MM.1S (cell line): ENCODE measurements at places on chromosomes 5 and 9.

DNA sequence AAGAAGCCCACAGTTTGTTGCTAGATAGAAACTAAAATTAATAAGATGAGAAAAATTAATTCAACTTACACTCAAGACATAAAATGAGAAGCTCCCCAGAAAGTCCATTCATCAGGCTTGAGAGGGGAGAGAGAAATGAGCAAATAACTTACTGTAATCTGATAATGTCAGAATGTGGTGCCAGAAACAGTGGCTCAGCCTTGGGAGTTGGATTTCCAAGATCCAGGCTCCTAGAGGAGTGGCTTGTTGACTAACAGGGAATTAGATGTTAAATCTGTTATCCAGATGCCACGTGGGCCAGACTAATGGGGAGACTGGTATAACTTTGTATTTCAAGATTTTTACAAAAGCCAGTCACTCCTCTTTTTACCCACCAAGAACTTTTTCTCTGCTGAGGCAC is 458.2 kb downstream of the GADD45G start:
- H3K27me3 ChIP-seq, result no peaks in the 10 kb centered on the region
- H3K27ac ChIP-seq, result no peak overlapping the region
- DNase-seq, result no peak
- H3K36me3 ChIP-seq, result no peaks in the 10 kb centered on the region

- H3K27me3 ChIP-seq, result no peaks in the 10 kb centered on the region
- no peak overlapping the region for H3K4me3 ChIP-seq
- H3K27ac ChIP-seq, result no peak overlapping the region
- H3K36me3 ChIP-seq, result no peaks in the 10 kb centered on the region; the same call in 1 of the 2 replicates
- peaks cover 29% of the 10 kb centered on the region for H3K4me1 ChIP-seq
Measured at GRCh38 chr5:41834506-41834905, 35.7 kb downstream of the OXCT1 start.

GRCh38 chr9:130837002-130837511 is 2.0 kb downstream of the ABL1 start:
- H3K4me1 ChIP-seq, result no peaks in the 10 kb centered on the region
- no peak overlapping the region for H3K27ac ChIP-seq
- no peaks in the 10 kb centered on the region for H3K27me3 ChIP-seq
- H3K36me3 ChIP-seq, result no peaks in the 10 kb centered on the region
- no peak for DNase-seq

DNA sequence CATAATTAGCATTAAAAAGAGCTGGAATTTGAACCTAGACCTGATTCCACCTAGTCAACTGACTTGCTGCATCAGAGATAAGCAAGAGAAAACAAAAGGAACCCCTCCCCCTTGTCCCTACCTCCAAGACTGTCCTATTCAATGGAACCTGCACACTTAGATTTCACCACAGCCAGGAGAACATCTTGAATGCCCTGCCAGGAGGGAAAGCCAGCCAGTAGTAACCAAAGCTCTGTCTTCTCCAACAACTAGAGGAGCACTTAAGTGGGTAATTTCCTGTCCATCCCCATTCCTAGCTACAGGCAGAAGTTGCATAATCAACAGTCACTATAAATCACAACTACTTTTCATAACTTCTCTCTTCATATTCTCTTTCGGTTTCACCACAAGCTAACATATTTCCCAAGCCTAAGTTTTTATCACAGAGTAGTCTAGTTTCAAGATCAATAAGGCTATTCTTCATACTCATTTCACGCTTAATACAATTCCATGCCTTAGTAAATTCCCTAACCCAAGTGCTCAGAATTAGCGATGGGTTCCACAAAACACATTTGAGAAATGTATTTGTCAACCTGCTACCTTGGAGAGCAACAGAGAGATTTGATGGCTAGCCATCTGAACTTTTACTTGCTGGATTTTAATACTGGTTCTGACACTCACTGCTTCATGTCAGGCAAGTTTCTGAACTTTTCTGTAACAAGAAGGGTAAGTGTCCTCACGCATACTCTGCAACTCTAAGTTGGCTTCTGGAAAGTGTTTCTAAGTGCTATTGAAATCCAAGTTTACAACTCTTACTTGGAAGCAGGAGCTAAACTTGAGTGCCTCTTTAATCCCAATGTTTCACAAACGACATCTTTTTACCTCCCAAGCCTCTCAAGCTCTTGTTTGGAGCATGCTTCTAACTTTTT is 2.0 kb downstream of the DENND1A start:
- H3K27ac ChIP-seq, result peak overlapping the region; percentile 8; the same call in 1 of the 2 replicates
- H3K36me3 ChIP-seq, result no peaks in the 10 kb centered on the region
- H3K4me1 ChIP-seq, result peaks cover 24% of the 10 kb centered on the region

DNA sequence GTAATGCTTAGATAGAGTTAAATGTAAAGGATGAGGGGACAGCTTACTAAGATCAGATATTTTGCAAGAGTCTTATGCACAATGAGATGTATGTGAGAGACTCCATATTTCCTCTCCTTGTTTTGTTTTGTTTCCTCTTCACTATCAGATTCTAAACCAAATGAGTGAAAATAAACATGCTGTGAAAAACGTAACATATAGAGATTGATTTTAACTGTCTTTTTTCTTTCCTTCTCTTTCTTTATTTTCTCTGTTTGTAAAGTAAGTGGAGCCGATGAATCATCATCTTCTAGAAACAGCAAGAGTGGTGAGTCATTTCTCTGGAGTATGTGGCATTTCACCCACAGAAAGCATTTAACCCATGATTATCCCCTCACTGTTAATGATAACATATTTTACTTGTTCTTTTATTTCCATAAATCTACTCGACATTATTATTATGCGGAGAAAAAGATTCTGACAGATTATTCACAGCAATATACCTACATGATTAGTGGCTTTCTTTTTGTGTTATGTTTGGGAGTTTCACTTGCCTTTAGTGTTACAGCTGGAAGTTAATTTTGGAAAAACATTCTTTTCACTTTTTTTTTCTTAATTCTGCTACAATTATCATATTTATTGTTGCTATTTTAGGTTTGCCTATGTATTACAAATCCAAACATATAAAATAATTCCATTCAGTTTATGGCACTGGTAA is 2.1 kb upstream of the ANXA1 start:
- no peaks in the 10 kb centered on the region for H3K36me3 ChIP-seq
- peak overlapping the region; percentile 4; the same call in 1 of the 2 replicates for H3K4me3 ChIP-seq
- H3K27ac ChIP-seq, result peak overlapping the region; percentile 50; the same call in 1 of the 2 replicates
- H3K4me1 ChIP-seq, result peaks cover 30% of the 10 kb centered on the region

GRCh38 chr5:147075187-147075586 is 159.6 kb upstream of the STK32A start:
- no peaks in the 10 kb centered on the region for H3K36me3 ChIP-seq
- DNase-seq, result no peak
- H3K27ac ChIP-seq, result no peak overlapping the region
- no peaks in the 10 kb centered on the region for H3K27me3 ChIP-seq
- no peak overlapping the region for H3K4me3 ChIP-seq
- no peaks in the 10 kb centered on the region for H3K4me1 ChIP-seq

DNA sequence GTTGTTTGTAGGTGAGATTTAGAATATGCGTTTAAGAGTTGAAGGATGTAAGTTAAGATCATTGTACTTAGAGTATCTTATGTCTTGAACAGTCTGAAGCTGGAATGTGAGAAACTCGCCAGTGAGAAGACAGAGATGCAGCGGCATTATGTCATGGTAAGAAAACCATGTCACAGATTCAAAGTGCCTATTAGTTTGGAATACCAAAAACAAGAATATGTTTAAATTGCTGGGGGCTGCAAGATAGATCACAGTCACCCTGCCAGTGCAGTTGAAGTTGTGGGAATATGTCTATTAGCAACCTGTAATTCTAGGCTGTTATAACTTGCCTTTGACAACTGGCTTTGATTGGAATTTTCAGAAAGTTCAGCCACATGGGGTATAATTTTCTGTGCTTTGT is 3.0 kb downstream of the TLE4 start:
- no peak overlapping the region for H3K4me3 ChIP-seq
- no peaks in the 10 kb centered on the region for H3K36me3 ChIP-seq
- no peak overlapping the region for H3K27ac ChIP-seq

DNA sequence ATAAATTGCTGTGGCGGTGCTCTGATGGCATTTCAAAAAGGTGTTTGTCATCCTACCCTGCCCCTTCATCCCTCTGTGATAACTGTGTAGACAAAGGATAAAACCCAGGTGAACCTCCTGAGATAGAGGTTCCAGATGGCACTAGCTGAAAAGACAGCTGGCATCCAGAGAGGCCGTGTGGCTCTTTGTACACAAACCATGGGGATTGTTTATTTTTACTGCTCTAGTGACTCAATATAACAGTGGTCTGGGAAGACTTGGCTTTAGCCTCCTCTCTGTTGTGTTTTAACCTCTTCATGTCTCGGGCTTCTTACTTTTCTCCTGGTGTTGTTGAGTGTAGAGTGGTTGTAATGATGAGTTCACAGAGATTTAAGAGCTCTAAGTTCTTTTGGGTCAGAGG is 48.8 kb downstream of the SH3GL2 start:
- no peaks in the 10 kb centered on the region for H3K36me3 ChIP-seq
- H3K4me1 ChIP-seq, result no peaks in the 10 kb centered on the region
- no peak overlapping the region for H3K4me3 ChIP-seq
- DNase-seq, result no peak
- H3K27ac ChIP-seq, result no peak overlapping the region

GRCh38 chr9:39587844-39588499 is 232.5 kb downstream of the SPATA31A1 start:
- no peak overlapping the region for H3K27ac ChIP-seq
- H3K27me3 ChIP-seq, result no peaks in the 10 kb centered on the region
- H3K4me1 ChIP-seq, result no peaks in the 10 kb centered on the region
- no peaks in the 10 kb centered on the region for H3K36me3 ChIP-seq

DNA sequence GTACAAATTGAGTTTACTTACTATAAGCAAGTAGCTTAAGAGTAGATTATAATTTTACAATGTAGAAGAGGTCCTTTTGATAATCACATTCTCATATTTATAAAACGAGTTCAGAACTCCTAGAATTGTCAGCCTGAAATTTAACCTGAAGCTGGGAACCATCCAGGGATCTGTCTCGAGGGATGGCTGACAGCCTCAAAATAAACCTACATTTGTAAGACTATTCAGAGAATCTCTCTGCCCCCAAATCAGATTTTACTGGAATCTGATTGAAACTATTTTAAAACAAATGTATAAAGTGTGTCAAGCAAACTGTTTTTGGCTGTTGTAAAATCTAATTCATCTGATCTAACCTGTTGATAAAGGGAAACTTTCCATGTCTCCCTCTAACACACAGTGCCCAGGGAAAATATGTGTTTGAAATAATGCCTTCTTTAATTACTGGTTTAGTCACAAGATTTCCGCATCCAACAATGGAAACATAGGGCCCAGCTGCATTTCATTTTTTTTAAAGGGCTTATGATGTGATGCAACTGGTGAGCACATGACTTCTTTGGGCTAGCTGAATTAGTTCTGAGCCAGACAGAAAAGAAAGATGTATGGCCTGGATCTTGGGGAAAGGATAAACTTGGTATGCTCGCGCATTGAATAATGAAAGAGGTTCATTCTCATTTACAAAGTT is 30.3 kb downstream of the SLC25A46 start:
- no peaks in the 10 kb centered on the region for H3K36me3 ChIP-seq
- no peak overlapping the region for H3K4me3 ChIP-seq
- peaks cover 7% of the 10 kb centered on the region; the same call in 1 of the 2 replicates for H3K4me1 ChIP-seq
- no peak for DNase-seq

DNA sequence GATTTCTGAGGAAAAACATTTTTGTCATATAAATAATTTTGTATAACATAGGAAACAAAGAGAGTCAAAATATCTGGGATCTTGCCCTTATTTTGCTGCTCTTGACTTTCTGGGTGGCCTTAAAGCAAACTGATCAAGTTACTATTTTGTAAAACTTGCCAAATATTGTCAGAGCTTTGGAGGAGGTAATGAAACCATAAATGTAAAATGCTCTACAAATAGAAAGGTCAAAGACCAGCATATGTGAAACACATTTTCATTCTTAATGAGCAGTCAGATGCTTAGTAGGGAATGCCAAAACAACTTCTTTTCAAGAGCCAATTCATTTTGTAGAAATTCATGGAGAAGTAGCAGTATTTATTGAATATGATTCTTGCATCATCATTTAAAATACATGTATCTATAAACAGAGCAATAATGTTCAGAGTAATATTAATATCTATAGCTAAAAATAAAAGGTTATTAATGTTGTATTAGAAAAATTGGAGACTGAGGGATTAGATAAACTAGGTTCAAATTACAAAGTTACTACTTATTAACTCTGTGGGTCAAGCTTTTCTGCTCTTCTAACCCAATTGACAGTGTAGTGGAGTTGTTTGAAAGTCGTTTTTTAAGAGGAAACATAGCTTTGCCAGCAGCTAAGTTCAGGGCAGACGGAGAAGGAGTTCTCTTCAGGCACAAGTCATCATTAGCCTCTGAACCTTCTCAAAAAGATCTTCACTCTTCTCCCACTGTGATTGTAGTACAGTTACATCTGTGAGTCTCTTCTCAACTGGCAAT is 2053.1 kb downstream of the EFNA5 start:
- H3K27ac ChIP-seq, result no peak overlapping the region
- H3K27me3 ChIP-seq, result no peaks in the 10 kb centered on the region
- H3K4me1 ChIP-seq, result no peaks in the 10 kb centered on the region
- H3K36me3 ChIP-seq, result no peaks in the 10 kb centered on the region

- no peaks in the 10 kb centered on the region for H3K27me3 ChIP-seq
- H3K4me1 ChIP-seq, result peaks cover 39% of the 10 kb centered on the region
- no peaks in the 10 kb centered on the region; the same call in none of the 2 replicates for H3K36me3 ChIP-seq
Measured at GRCh38 chr5:141521244-141521781, 32.4 kb downstream of the PCDHGC5 start.

DNA sequence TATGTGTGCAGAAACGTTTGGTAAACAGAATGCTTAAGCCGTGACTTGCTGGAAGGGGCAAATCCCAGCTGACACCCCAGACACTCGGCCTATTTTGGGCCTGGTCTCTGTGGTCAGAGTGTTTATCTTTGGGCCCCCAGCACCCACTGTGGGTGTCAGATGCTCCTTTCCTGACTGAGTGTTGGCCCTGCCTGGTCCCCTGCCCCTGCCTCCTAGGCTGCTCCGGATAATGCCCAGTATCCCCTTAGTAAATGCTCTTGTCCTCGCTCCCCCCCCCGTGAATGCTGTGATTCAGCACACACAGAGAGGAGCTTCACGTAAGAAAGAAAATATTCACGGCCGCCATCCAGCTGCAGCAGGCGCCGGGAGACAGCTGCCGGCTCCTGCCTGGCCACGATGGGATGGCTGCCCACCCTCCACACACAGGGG is 11.3 kb upstream of the ANGPTL2 start:
- no peaks in the 10 kb centered on the region for H3K4me1 ChIP-seq
- no peaks in the 10 kb centered on the region for H3K27me3 ChIP-seq
- no peak for DNase-seq

DNA sequence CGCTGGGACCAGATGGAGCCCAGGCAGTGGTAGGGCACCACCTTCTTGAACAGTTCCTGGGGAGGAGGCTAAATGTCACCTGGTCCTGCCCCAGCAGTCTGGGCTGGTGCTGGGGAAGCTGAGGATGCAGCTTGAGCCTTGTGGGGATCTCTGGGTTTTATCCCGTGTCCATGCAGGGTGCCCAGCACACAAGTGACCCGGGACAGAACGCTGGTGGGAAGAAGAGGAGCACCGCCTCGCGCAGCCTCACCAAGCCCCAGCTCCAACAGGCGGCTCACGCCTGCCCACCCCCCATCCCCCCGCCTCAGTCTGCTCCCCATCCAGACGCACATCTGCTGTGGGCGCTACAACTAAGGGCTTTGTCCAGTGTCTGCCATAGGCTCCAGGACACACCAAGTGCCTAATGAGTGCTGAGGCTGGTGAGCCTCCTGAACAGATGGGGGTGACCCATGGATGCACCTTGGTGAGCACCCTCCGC is 13.8 kb downstream of the RALGDS start:
- H3K36me3 ChIP-seq, result no peaks in the 10 kb centered on the region
- no peak for DNase-seq
- H3K4me3 ChIP-seq, result no peak overlapping the region
- no peaks in the 10 kb centered on the region for H3K27me3 ChIP-seq
- no peaks in the 10 kb centered on the region for H3K4me1 ChIP-seq

GRCh38 chr9:87862536-87863268 is 20.0 kb upstream of the SPATA31E1 start:
- no peaks in the 10 kb centered on the region for H3K4me1 ChIP-seq
- H3K36me3 ChIP-seq, result no peaks in the 10 kb centered on the region
- H3K4me3 ChIP-seq, result no peak overlapping the region
- H3K27me3 ChIP-seq, result no peaks in the 10 kb centered on the region
- H3K27ac ChIP-seq, result no peak overlapping the region
- no peak for DNase-seq
